D721Med (cell line): ENCODE measurements at places on chromosomes 1 and 21.

- peak; percentile 60 for DNase-seq
Measured at GRCh38 chr1:94120991-94121390, at the start of gene ABCA4. TSS of gene ABCA4 (minus strand) at chr1:94121148. CDS start at chr1:94121045, 103 bp downstream.

GRCh38 chr1:48823168-48823567 is 46.5 kb upstream of the BEND5 start:
- no peak for DNase-seq

- DNase-seq, result no peak
Measured at GRCh38 chr1:1293263-1294249, 13.3 kb downstream of the SCNN1D start.

GRCh38 chr1:26359981-26360806 is 6.3 kb upstream of the CRYBG2 start:
- no peak for DNase-seq

DNA sequence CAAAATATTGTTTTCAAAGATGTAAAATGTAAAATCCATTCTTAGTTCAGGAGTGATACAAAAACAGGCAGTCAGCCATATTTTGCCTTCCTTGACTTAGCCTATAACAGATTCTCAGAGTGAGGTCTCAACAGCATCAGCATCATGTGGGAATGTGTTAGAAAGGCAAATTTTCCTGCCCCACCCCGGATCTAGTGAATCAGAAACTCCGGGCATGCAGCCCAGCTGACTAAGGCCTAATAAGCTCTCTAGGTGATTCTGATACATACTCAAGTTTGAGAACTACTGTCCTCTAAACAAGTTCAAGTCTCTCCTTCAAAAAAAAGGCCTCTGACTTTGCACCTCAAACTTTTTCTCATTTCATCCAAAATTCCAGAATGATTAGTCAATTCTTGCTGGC is 46.9 kb upstream of the PRRC2C start:
- DNase-seq, result no peak

- DNase-seq, result no peak
Measured at GRCh38 chr1:50488356-50488755, 65.1 kb upstream of the DMRTA2 start.

- DNase-seq, result no peak
Measured at GRCh38 chr1:30191154-30191702, 532.2 kb downstream of the MATN1 start.

DNA sequence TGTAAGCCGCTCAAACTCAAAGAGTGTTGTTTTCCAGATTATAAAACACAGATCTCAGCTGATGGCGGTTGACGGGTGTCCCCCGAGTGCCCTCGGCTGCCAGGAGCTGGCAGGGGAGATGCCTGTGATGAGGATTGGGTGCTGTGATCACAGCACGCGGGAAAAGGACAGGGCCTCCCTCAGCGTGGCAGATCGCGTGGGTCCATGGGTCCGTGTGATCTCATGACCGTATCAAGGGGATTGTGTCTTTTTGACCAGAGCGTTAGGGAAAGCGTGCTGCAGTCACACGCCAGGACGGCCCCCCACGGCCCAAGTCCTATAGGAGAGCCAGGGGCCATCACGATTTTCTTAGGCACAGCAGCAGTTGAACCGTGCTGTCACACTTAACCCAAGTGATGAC is 51.9 kb downstream of the PDE9A start:
- DNase-seq, result no peak

GRCh38 chr1:198664068-198664788 is 25.4 kb downstream of the PTPRC start:
- DNase-seq, result no peak

GRCh38 chr1:245105815-245106410 is 48.9 kb upstream of the KIF26B start:
- DNase-seq, result no peak

DNA sequence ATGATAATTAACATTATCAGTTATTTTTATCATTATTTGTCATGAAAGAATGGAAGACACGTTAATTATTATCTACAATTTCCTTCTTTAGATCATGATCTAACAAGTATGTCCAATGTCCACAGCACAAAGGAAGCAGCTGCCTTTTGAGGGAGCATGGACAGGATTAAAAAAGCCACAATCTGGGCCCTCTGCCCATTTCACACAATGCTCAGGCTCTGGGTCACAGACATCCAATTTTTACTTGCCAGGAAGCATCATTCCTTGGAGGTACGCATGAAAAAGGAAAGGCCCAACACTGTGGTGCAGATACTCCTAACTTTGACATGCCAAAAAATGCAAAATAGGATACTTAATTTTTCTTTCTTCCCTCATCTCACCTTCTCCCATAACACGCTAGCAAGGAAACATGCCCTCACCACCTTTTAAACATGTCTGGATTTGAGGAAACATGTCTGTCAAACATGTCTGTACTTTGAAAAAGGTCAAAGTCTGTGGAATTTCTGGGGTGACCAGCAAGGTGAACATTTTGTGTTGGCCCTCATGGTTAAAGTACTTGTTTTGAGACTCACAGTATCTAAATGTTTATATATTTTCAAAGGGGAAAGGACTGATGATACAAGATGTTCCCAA is 40.0 kb downstream of the GADD45A start:
- DNase-seq, result no peak

DNA sequence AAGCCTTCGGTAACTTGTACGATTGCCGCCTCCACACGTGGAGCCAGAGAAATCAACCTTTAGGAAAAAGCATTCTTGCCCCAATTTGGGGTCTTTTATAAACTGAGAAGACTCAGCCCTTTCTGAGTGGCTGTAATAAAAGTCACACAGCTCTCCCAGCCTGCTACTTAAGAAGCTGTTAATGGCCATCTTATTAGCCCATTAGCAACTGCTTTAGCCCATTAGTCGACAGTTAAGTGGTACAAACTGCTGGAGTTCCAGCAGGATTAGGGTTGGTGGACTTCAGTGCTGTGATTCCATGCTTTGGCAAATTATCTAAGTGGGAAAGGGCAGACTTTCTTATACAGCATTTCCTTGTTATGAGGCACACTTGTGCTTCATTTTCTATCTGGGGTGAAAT is 461.3 kb downstream of the RPS6KC1 start:
- no peak for DNase-seq

GRCh38 chr1:229420765-229421164 is 13.1 kb downstream of the ACTA1 start:
- peak; percentile 69 for DNase-seq

GRCh38 chr1:15246960-15247614 is at the start of gene FHAD1:
TSS of gene FHAD1 (plus strand) at chr1:15247223. CDS start at chr1:15251785, 4,562 bp downstream.
- DNase-seq, result no peak

DNA sequence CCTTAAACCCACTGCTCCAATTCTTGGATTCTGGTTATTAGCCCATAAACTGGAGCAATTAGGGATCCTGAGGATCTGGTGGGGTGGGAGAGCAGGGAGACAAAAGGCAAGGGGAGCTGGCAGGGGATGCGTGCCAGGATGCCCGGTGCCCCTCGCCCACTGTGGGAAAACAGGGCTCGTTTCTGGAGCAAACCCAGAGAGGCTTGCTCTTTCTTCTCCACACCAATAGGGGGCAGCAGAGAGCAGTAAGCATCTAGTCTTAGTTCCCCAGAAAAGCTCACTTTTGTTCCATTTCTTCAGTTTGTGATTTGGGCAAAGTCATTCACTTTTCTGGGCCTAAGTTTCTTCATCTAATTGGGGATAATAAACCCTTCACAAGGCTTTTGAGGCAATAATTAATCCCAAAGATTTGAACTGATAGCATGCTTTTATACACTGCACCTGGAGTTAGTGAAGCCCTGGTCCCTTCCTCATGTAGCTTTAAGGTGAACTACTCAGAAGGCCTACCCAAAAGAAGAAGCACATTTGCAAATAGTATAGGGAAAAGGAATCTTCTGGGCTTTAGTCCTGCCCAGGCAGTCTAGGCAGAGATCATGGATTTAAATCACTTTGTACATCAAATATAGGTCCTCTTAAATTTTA is 160.6 kb upstream of the USP24 start:
- no peak for DNase-seq

DNA sequence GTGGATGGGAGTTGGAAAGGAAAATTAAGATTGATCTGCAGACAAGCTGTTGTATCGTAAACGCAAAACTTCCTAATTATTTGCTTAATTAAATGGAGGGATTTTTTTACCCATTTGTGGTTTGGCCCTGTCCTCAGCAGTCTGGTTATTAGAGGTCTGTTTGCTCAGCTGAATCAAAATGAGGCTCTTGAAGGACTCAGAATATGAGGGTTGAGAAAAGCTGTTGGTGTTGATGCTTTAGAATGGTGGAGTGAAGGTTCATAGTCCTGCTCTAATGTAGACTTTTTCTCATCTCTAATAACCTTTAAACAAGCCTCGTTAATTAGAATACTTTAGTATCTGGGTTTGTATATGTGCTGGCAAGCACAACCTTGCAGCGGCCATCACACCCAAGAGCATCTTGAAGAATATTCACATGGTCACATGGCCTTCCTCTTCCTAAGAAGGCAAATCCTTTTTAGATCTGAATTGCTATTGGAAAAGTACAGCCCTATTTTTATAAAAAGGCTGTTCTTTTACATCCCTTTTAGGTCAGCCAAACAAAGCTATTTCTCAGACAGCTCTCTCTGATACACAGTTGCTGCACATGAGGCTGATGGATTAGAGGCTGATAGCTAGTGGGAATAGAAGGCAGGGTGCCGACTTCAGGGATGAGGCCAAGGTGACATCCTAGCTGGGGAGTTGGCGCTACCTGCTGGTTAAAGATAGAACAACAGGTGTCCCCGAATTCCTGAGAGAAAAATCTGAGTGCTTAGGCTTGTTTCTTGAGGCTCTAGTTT is 53.8 kb downstream of the MACF1 start:
- peak; percentile 50 for DNase-seq

DNA sequence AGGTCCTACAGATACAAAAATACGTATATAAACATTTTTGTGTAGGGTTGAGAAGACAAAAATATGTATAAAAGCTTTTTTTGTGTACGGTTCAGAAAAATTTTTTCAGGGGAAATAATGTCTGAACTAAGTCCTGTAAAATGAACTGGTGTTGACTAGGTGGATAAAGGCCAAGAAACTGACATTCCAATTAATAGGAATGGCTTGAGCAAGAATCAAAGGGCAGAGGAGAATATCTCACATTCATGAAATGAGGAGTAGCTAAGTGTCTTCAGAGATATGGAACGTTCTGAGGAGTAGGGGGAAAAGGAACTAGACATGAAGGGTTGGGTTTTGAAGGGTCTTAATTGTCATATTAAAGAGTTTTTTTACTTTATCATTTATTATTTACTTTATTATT is 231.2 kb downstream of the DENND1B start:
- DNase-seq, result no peak

DNA sequence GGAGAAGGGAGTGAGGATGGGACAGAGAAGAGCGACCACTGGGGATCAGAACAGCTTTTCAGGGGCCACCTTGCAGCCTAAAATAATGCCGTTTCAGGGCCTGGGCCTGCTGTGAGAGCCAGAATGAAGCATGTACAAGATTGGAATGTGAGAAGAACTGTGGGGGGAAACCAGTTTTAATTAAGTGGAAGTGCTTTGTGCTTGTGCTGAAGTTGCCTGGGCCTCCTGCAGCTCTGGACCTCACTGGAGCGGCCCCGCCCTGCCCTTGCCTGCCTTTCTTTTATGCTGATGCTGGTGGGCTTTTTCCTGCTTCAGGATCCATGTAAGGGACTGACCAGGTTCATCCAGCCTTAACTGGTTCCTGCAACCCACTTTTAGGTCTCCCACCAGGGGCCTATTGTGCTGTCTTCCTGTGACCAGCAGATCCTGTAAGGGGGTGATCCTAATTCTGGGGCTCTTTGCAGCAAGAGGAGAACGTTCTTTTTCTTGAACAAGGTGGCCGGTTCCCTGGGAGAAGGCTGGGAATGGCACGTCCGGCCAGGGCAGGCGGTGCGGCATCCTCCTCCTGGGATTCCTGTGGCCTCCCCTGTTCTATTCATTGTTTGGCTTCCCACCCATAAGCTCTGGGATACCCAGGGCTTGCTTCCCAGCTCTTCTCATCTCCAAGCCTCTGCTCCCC is 3.2 kb downstream of the C1orf226 start:
- DNase-seq, result no peak

- peak; percentile 21 for DNase-seq
Measured at GRCh38 chr1:66996018-66996682, 57.8 kb downstream of the SLC35D1 start.
